Breast epithelium (tissue), 4 donors: ENCODE measurements at places on chromosomes 4 and X. TPM values are rescaled to one million over a fixed set of nuclear protein-coding genes. Genes with fewer than 3 reads are reported as not detected.

DNA sequence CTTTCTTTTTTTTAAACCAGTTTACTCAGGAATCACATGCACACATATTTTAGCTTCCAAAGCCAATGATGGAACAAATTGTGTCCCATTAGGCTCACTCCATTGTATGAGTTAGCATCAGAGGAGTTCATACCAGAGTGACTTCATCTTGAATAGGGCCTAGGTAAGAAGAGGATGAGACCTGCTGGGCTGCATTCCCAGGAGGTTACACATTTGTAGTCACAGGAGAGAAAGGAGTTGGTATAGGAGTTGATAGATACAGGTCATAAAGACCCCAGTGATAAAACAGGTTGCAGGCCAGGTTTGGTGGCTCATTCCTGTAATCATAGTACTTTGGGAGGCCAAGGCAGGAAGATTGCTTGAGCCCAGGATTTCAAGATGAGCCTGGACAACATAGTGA is 9.3 kb downstream of the PDGFRA start:
- no peaks in the 10 kb centered on the region for H3K27me3 ChIP-seq
- H3K36me3 ChIP-seq = no peaks in the 10 kb centered on the region
- no peak overlapping the region for H3K27ac ChIP-seq
- no peak for DNase-seq
- peaks cover 6% of the 10 kb centered on the region for H3K4me1 ChIP-seq
- no peak overlapping the region for H3K4me3 ChIP-seq

- DNase-seq = no peak
- H3K27me3 ChIP-seq = no peaks in the 10 kb centered on the region
- no peaks in the 10 kb centered on the region for H3K4me1 ChIP-seq
- H3K4me3 ChIP-seq = no peak overlapping the region
These were observed 19.9 kb upstream of the TRIM61 start for GRCh38 chr4:164997324-164997723.

GRCh38 chr4:184039963-184040383 is 134.9 kb downstream of the STOX2 start:
- peak overlapping the region; percentile 25 for H3K4me3 ChIP-seq
- H3K27ac ChIP-seq = no peak overlapping the region
- no peaks in the 10 kb centered on the region for H3K36me3 ChIP-seq

DNA sequence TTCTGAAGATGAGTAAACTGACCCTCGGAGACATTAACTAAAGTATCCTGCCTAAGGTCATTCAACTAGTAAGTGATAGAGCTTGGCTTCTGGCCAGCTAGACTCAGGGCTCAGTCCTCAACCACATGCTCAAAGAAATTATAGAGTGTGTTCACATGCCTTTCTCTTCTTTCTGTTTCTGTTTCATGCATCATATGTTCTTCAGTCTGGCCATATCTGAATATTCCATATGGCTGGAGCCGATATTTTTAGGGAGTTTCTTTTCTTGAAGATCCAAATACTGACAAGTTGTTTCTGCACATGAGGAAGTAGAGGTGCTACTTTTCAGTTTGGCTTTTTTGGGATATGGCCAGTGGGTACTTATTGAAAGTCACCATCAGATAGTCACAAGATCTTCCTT is 44.9 kb downstream of the MMRN1 start:
- no peak for DNase-seq
- no peak overlapping the region for H3K4me3 ChIP-seq
- no peaks in the 10 kb centered on the region for H3K4me1 ChIP-seq

GRCh38 chrX:16479206-16479869 is 170.6 kb upstream of the S100G start:
- H3K27ac ChIP-seq = no peak overlapping the region
- H3K27me3 ChIP-seq = no peaks in the 10 kb centered on the region
- H3K4me3 ChIP-seq = no peak overlapping the region
- H3K36me3 ChIP-seq = no peaks in the 10 kb centered on the region

DNA sequence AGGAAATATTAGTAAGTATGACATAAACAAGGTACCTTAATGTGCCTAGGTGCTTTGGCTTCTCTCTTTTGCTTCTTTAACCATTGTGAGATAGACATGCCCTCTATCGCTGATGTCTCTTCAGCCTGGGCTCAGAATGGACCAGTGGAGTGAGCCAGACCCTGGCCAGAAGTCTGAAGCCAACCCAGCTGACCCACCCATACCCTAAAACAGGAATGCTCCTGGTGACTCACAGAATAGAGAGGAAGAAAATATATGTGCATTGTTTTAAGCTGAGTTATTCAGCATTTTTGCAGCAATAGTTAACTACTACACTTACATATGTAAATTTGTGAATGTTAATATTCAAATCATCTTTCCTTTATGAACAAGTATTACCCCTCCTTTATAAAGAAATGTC is 167.5 kb upstream of the PCDH10 start:
- no peak overlapping the region for H3K4me3 ChIP-seq
- no peaks in the 10 kb centered on the region for H3K4me1 ChIP-seq
- H3K36me3 ChIP-seq = no peaks in the 10 kb centered on the region

GRCh38 chr4:10917566-10917965 is 233.0 kb upstream of the CLNK start:
- H3K4me1 ChIP-seq = no peaks in the 10 kb centered on the region
- H3K27me3 ChIP-seq = no peaks in the 10 kb centered on the region
- H3K27ac ChIP-seq = no peak overlapping the region
- H3K4me3 ChIP-seq = no peak overlapping the region
- H3K36me3 ChIP-seq = no peaks in the 10 kb centered on the region

DNA sequence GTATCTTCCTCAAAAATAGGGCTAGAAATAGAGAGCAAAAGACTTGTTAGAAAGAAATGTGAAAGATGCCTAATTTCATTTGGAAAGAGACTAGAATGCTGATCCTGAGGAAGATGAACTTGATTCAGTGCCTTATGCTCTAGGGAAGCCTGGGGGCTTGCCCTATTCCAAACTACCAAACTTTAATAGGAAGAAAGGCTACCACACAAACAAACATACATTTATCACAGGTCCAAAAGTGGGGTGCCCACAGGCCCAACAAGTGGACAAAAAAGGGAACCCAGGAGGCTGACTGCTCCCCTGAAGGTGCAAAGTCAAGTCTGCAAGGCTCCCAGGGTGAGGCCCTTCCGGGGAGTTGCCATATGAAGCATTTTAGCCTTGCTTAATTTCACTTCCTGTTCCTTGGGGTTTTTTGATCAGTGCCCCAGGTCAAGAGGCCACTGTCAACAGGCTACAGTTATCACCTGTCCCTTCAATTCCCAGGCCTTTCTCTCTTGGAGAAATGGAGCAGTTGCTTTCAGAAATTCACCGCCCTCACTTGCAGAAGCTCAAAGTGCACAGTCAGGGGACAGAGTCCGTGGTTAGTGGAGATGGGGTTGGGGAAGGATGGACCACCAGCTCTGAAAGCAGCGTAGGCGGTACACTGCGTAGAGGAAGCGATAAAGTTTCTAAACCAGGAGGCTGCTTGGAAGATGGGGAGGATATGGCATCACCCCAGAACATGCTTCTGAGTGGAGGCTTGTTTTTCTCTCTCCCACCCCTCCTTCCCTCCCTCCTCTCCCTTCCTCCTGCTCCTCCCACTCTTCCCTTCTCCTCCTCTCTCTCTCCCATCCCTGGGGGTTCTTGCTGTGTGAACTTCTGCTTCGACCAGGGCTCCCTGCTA is 36.4 kb downstream of the TMEM154 start:
- H3K4me3 ChIP-seq = no peak overlapping the region
- no peak overlapping the region for H3K27ac ChIP-seq
- no peaks in the 10 kb centered on the region for H3K4me1 ChIP-seq

DNA sequence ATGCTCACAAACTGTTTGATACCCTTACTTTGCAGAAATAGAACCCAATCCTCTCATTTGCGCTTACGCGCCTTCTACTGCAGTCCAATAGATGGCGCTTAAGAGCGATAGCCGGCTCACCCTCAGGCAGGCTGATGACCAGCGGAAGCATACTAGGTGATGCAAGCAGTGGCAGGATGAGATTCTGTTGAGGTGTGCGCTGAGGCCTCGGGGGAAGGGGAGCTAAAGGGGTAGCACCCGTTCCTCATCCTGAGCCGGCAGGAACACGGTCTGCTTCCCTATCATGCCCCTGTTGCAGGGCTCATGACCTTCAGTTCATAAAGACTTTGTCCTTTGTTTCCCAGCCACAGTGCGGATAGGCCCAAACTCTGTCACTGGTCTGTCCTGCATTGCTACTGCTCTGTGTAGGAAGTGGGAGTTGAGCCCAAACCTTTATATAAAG is 628.9 kb downstream of the TLL1 start:
- H3K4me3 ChIP-seq = no peak overlapping the region
- H3K4me1 ChIP-seq = no peaks in the 10 kb centered on the region
- no peak for DNase-seq
- no peaks in the 10 kb centered on the region for H3K36me3 ChIP-seq
- H3K27ac ChIP-seq = no peak overlapping the region

DNA sequence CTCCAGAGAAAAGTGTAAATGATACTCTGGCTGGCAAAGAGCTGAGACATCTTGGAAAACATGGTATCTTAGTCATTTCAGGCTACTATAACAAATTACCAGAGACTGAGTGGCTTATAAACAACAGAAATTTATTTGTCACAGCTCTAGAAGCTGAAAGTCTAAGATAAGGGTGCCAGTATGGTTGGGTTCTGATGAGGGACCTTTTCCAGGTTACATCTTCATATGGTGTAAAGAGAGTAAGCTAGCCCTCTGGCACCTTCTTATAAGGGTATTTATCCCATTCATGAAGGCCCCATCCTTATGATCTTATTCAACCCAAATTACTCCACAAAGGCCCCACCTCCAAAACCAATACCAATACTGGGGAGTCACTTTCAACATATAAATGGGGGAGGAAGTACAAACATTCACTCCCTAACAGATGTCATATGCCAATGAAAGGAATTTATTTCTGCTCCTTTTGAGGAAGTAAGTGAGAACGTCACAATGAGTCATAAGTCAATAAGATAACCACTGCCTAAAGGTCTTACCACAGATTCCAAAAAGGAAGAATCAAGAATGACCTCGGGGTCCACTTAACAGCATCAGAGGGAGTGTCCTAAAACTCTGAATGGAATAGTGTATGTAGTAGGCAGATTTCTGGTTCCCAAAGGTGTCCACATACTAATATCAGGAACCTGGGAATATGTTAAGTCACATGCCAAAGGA is 246.6 kb downstream of the OPHN1 start:
- no peaks in the 10 kb centered on the region for H3K36me3 ChIP-seq
- no peaks in the 10 kb centered on the region for H3K27me3 ChIP-seq
- DNase-seq = no peak

- no peak overlapping the region for H3K4me3 ChIP-seq
- H3K36me3 ChIP-seq = no peaks in the 10 kb centered on the region
- no peaks in the 10 kb centered on the region for H3K4me1 ChIP-seq
- H3K27ac ChIP-seq = no peak overlapping the region
These were observed 79.8 kb upstream of the RPL34 start for GRCh38 chr4:108540536-108540935.

- no peaks in the 10 kb centered on the region for H3K36me3 ChIP-seq
- DNase-seq = no peak
- H3K27me3 ChIP-seq = no peaks in the 10 kb centered on the region
- peaks cover 11% of the 10 kb centered on the region for H3K4me1 ChIP-seq
These were observed at the start of gene LIMCH1 for GRCh38 chr4:41538017-41538733. Gene LIMCH1, plus strand, starts transcription at chr4:41538157. Its CDS starts 67,839 bp downstream, at chr4:41605996.

GRCh38 chrX:150889131-150889530 is 9.3 kb downstream of the CD99L2 start:
- no peak for DNase-seq
- no peak overlapping the region for H3K27ac ChIP-seq

DNA sequence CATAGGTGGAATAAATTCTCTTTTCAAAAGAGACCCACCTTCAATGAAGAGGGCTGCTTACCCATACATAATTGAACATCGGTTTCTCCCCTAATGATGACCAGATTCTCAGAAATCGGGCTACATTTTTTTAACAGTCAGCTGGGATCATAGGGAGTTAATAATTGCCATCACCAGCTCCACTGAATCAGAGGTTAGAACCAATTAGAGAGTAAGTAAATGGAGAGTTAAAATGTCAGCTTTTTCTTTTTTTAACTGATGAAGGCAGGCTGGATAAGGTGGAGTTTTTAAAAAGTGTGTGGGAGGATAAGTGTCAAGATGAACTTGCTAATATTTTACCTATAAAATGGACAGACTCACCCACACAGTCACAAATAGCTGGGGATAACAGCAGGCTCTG is 584.5 kb upstream of the NR3C2 start:
- no peak overlapping the region for H3K4me3 ChIP-seq
- no peak for DNase-seq
- H3K27ac ChIP-seq = no peak overlapping the region
- H3K36me3 ChIP-seq = no peaks in the 10 kb centered on the region

GRCh38 chr4:56247646-56248045 is 139.6 kb downstream of the AASDH start:
- H3K27ac ChIP-seq = no peak overlapping the region
- H3K36me3 ChIP-seq = no peaks in the 10 kb centered on the region
- no peak for DNase-seq
- H3K4me3 ChIP-seq = no peak overlapping the region
- H3K4me1 ChIP-seq = no peaks in the 10 kb centered on the region

DNA sequence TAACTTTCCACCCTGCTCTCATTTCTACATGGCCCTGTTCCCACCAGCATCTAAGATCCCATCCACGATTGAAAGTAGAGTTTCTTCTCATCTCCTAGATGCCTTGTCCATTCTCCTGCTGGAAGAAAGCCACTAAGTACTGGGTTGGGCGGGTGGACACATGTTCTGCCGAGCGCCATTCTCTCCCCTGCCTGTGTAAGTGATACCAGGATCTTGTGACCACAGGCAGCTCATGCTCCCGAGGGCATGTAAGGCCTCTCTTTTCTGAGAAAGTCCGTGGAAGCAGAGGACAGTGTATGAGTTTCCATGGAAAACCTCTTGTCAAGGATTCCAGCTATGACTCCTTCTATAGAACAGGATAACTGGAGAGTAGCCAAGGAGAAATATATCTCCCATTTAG is 3.3 kb upstream of the SLC25A4 start:
- DNase-seq = no peak
- H3K36me3 ChIP-seq = no peaks in the 10 kb centered on the region
- no peak overlapping the region for H3K4me3 ChIP-seq
- no peaks in the 10 kb centered on the region for H3K27me3 ChIP-seq
- H3K4me1 ChIP-seq = no peaks in the 10 kb centered on the region
- no peak overlapping the region for H3K27ac ChIP-seq

GRCh38 chr4:100367451-100367850 is 150.4 kb downstream of the EMCN start:
- H3K27ac ChIP-seq = no peak overlapping the region
- H3K4me3 ChIP-seq = no peak overlapping the region
- H3K27me3 ChIP-seq = no peaks in the 10 kb centered on the region
- H3K36me3 ChIP-seq = no peaks in the 10 kb centered on the region
- H3K4me1 ChIP-seq = no peaks in the 10 kb centered on the region
- no peak for DNase-seq

- H3K27ac ChIP-seq = no peak overlapping the region
- no peaks in the 10 kb centered on the region for H3K27me3 ChIP-seq
- H3K4me3 ChIP-seq = no peak overlapping the region
- no peaks in the 10 kb centered on the region for H3K36me3 ChIP-seq
- H3K4me1 ChIP-seq = no peaks in the 10 kb centered on the region
- DNase-seq = no peak
These were observed 65.3 kb downstream of the EGF start for GRCh38 chr4:109977854-109978501.

- H3K4me1 ChIP-seq = no peaks in the 10 kb centered on the region
- no peak overlapping the region for H3K4me3 ChIP-seq
- DNase-seq = no peak
- H3K27ac ChIP-seq = no peak overlapping the region
- no peaks in the 10 kb centered on the region for H3K36me3 ChIP-seq
These were observed 646.6 kb upstream of the PITX2 start for GRCh38 chr4:111269439-111269838.

SHISA3 gene
- 0.73 TPM for total RNA-seq

HTRA3 gene
- 53.9 TPM for total RNA-seq

SLC9B1 gene
- 0.44 TPM for total RNA-seq

MAGEA2 gene
- total RNA-seq = not detected

IQCM gene
- not detected for total RNA-seq

PPEF2 gene
- total RNA-seq = 0.15 TPM

HAND2 gene
- total RNA-seq = 12.8 TPM

PNMA6A gene
- total RNA-seq = 1.8 TPM

EVC gene
- total RNA-seq = 27.5 TPM

F8A3 gene
- total RNA-seq = 14.4 TPM
